Muscle of leg (tissue), 16 donors: ENCODE measurements at places on chromosomes 12 and 14.
A peak's percentile ranks its signal among the peaks of the same experiment; 100 is the strongest.

DNA sequence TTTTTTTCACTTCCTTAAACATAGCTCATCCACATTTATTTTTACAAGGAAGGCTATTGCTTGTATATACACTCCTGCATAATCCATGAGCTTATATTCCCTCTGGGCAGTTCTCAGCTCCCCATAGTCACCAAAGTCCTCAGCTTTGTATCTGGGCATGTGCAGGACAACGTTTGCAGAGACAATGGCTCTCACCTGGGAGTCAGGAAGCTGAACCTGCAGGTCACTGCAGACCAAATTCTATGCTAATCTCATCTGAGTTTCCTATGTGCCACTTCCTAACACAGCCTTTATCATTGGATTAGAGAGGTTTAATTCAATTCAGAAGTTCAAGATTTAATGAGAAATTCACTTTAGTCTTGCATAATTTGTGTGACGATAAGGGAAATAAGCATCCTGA lies 131.5 kb downstream of the KCNK10 start:
- DNase-seq, result no peak

DNA sequence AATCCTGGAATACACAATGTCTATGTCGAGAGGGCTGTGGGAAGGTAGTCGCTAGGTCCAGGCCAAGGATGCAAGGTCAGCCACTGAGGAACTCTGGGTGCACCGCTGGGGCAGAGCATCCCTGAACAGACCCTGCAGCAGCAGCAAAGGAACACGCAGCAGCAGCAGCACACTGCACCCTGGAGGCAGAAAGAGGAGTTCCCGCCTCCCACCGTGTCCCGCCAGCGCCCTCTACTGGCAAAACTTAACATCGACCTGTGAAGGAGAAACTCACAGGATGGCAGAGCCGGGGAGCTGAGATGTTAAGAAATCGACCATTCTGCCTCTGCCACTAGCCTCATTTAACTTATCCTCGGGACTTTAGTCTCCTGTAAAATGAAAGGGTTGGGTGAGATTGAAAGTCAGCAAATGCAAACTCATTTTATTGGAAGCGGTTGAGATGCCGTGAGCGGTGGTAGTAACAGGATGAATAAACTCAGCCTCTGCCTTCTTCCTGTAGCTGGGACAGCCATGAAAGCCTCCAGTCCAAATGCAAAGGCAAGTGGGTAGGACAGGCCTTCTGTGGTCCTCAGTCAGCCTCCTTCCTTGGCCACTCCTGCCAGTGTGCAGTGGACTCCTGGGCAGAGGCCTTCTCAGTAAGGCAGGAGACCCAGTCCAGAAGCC lies 45.6 kb downstream of the STAB2 start:
- DNase-seq, result peak; percentile 41

- DNase-seq, result peak; percentile 69
Observed at GRCh38 chr14:69260190-69260860, 367 bp downstream of the GALNT16 start.

GRCh38 chr12:103475073-103475472 lies 20.7 kb downstream of the C12orf42 start:
- no peak for DNase-seq

DNA sequence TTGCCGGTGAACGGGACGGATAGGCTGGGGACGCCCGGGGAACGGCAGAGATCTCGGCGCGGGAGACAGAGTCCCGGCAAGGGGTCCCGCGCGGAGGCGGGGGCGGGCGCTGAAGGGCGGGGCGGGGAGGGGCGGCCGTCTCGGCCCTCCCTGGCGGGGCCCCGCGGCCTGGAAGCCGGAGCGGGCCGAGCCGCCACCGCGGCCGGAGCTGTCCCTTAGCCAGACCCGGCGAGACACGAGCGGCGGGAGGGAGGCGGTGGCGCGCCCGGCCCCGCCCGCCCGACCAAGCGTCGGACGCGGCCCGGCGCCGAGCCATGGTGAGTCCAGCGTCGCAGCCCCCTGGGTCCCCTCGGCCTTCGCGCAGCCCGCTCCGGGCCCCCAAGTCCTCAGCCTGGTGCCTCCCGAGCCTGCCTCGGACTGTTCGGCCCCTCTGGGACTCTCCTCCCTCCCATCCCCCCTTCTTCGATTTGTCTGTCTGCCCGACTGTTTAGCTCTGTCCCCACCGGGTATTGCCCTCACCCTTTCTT lies at the start of gene ARHGEF40:
TSS of gene ARHGEF40 (plus strand) at position 222 of the 527 bp plus-strand sequence. CDS start at position 315, 93 bp downstream.
- peak; percentile 90 for DNase-seq

DNA sequence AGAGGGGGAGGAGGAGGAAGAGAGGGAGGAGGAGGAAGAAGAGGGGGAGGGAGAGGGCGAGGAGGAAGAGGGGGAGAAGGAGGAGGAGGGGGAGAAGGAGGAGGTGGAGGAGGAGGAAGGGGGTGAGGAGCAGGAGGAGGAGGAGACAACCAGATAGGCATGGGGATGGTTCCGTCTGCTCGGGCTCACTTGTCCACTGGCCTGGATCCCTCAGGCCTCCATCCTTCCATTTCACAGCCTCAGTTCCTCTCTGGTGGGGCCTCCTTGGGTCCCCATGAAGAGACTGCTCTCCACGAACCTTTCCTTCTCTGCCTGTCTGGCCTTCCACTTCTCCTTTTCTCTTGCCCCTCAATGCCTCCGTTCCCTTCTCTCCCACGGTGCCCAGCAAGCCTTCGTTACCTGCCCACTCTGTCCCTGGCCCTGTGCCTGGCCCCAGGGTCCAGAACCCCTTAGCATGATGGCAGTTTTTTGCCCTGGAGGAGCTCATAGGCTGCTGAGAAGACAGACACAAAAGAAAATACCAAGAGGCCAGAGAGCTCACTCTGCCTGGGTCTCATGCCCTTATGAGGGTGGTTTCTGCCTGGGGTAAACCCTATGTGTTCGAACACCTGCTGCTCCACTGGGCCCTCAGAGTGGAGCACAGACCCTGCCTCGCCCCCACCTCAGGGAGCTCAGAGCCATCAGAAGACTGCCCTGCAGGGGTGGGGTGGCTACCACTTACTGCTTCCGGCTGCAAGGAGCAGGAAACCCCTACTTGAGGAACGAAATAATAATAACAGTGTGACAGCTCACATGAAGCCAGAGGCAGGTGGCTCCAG lies 11.7 kb upstream of the CACNA2D4 start:
- no peak for DNase-seq

- DNase-seq, result no peak
Observed at GRCh38 chr12:100913872-100914592, 119.5 kb downstream of the ANO4 start.

DNA sequence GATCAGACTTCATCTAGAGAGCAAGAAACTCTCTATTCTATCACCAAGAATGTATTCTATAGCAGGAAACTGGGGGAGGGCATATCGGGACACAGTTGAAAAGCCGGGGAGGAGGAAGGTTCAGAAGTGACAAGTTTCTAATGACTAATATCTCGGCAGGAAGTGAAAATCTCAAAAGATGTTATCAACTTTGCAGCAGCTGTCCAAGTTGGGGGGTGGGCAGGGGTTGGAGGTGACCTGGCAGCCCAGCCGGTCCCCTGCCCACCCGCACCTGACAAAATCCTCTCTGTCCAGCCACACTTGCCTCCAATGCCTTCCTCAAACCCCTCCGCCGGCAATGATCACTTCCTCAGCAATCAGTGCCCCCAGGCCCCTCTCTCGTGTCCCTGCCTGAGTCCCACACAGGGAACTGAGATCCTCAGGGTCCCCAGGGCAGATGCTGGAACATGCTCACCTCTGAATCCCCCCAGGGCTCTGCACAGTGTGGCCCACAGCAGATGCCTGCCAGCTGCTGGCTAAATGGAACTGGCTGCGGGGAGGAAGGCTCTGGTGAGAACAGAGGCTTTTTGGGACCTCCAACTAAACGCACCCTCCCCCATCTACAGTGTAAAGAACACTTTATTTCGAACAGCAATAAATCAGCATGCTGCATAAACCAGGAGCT lies 43.9 kb downstream of the CCDC88C start:
- DNase-seq, result no peak

DNA sequence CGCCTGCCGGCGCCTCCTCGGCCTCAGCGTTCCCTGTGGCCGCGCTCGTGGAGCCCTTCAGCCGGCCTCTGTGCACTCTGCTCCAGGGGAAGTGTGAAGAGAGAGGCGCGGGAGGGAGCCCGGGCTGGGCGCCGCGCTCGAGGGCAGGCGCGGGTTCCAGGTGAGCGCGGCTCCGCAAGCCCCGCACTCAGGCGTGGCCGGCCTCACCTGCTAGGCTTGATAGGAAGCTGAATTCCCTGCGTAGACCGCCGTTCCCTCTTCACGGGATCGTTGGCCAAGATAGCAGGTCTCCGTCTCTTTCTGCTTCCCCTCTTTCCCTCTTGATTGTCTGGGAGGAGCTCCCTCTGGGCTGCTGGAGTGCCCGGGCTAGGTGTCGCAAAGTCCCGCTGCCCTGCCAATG lies 89.7 kb downstream of the ASCL4 start:
- DNase-seq, result peak; percentile 6

DNA sequence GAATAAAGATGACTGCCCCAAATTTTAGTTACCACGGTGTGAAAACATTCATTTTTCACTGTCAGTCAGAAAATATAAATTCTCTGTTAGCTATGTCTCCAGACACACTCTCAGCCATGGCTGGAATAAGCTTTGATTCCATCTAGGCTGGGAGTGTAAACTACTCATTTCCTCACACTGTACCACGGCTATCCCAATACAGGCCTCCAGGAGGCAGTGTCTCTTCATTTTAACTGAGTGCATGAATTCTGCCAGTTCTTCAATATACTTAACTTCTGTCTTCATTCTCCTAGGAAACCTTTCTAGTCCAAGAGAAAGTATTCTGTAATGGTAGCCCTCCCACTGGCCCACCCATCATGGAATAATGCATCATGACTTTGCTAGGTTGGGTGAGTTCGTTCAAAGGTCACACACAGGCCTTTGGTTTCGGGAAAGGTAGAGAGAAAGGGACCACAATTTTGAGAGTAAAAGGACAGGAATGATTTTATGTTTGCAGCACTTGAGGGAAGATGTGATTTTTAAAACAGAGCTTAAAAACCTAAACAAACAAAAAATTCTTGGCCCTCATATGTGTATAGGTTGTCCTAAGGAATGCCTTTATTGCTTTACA lies 381.1 kb downstream of the SEC23A start:
- DNase-seq, result peak; percentile 62

DNA sequence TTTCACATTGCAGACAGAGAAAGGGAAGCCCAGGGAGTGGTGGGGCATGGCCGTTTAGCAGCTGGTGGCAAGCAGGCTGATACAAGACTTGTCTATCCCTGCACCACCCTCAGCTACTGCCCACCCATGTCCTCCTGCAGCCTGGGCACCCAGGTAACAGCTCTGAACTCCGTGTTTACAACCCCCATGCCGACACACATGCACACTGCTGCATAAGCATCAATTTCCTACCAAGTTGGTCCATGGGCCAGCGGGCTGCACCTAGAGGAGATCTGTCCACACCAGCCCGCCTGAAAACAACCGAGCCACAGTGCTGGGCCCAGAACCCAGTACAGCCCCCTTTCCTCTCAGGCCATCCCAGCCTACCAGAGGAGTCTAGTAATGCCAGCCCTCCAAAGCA lies 75.9 kb upstream of the C14orf180 start:
- no peak for DNase-seq

DNA sequence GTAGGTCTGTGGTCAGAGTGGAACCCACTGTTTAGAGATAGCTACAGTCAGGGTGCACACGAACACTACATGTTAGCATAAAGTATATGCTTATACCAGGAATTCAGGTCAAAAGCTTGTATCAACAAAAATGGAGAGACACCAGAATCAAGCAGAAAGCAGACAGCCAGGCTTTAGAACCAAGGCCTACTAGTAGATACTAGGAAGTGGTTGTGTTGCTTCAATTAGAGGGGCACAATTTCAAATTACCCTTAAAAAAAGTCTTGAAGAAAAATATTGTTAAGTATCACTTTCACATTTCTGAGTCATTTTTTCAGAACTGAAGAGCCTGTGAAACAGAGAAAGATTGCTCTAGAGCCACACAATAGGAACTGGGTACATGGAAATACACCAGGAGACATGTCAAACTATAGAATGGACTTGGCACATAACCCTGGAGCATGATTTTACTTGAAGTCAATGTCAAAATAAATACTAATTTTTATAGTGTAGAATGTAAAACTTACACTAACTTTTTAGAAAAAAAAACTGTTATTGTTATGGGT lies 41.6 kb downstream of the LRRC9 start:
- no peak for DNase-seq

- peak; percentile 30 for DNase-seq
Observed at GRCh38 chr14:89315493-89316470, 101.3 kb downstream of the FOXN3 start.

- DNase-seq, result no peak
Observed at GRCh38 chr12:64756376-64756775, 2.8 kb downstream of the GNS start.

- DNase-seq, result no peak
Observed at GRCh38 chr12:104998423-104999346, 12.6 kb downstream of the NOPCHAP1 start.

GRCh38 chr12:54352022-54352531 lies 12.2 kb downstream of the GPR84 start:
- DNase-seq, result peak; percentile 87

GRCh38 chr14:50061664-50062437 lies 54.5 kb downstream of the VCPKMT start:
- DNase-seq, result peak; percentile 45

DNA sequence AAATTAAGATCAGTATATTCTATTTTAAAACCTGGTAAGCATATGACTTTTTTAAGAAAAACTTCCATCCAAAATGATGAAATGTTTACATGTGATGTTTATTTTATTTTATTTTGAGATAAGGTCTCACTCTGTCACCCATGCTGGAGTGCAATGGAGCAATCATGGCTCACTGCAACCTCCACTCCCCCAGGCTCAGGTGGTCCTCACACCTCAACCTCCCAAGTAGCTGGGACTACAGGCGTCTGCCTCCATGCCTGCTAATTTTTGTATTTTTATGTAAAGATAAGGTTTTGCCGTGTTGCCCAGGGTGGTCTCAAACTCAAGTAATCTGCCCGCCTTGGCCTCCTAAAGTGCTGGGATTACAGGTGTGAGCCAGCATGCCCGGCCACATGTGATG lies 141.8 kb downstream of the ZFP36L1 start:
- no peak for DNase-seq

DNA sequence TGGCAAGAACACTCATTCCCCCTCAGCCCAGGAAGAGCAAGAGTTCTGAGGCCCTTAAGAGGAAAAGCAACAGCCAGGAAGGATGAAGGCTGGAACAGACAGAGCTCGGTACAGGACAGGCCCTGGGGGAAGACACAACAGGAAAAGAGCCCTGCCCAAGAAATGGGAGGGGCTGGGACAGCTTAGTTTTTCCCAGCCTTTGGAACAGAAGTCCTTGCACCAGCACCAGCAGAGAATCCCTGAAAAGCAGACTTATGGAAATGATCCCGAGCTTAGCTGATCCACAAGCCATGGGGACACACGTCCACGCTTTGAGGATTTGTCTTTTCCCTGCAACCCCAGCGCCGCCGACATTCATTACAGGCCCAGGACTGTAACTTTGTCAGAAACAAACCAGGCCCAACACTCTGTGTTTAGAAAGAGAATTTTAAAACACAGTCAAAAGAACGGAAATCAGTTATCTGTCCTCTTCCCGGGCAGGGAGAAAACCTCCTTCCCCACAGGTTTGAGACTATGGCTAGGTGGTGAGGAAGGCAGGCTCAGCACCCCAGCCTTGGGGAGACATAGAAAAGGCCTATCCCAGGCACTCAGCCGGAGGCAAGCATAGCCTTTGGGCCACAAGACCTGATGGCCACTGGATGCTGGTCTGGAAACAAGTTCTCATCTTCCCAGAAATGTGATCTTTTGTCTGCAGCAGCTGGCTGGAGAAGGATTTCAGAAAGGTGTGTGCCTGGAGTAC lies 4.0 kb upstream of the AVIL start:
- peak; percentile 23 for DNase-seq
